Prostate gland (tissue), 2 donors: ENCODE measurements at places on chromosomes 2 and 18. TPM values are rescaled to one million over a fixed set of nuclear protein-coding genes. Genes with fewer than 3 reads are reported as not detected.

XDH gene
- 1.2 TPM for total RNA-seq

SCYGR4 gene
- not detected for total RNA-seq

PTPN4 gene
- 23.7 TPM for total RNA-seq

WDR12 gene
- 10.5 TPM for total RNA-seq

AP1S3 gene
- total RNA-seq: 7.7 TPM

CDH2 gene
- total RNA-seq: 0.41 TPM

MOGAT1 gene
- not detected for total RNA-seq

C1QL2 gene
- total RNA-seq: 0.23 TPM

HTR2B gene
- not detected for total RNA-seq

CETN1 gene
- 8.7 TPM for total RNA-seq

ONECUT2 gene
- total RNA-seq: 0.09 TPM

KCNG3 gene
- 4.1 TPM for total RNA-seq

CTNNA2 gene
- total RNA-seq: not detected
